ENCODE measurements at places on chromosomes 7 and 10.

DNA sequence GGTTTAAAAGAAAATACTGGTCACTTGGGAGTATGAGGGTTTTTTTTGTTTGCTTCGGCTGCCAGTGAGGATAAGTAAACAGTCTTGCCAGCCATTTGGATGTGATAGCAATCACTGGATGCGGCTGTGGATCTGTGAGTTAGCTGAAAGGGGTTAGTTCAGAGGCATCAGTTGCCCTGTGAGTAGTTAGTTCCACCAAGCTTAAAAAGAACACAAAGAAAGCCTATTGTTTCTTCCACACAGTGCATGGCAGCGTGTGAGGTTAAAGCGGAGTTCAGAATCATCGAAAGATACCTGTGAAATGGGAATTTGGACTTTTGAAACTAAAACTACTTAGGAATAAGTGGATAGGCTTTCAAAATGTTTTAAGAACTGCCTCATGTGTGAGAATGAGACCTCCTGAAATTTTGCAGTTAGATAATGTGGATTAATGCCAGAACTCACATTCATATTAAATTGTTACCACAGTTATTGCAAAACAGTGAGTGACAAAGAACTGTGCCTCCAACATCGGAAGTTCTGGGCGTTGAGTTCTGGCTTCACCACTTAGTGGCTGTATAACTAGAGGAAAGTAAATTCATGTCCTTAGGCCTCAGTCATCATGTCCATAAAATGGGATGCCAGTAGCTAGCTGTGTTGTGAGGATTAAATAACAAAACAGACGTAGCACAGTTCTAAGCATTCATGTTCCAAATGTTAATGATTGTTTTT lies 31.3 kb downstream of the KIAA1217 start:
- DNase-seq, result no peak

- DNase-seq, result no peak
Measured at GRCh38 chr7:73418113-73418703, 15.4 kb upstream of the FZD9 start.

- no peak for DNase-seq
Measured at GRCh38 chr7:12066521-12066920, 144.6 kb upstream of the TMEM106B start.

GRCh38 chr10:91271886-91272285 lies 51.4 kb downstream of the PCGF5 start:
- no peak for DNase-seq

- DNase-seq, result no peak
Measured at GRCh38 chr7:19957664-19958063, 184.2 kb upstream of the TMEM196 start.

GRCh38 chr10:79375321-79376077 lies 28.2 kb downstream of the PPIF start:
- no peak for DNase-seq

DNA sequence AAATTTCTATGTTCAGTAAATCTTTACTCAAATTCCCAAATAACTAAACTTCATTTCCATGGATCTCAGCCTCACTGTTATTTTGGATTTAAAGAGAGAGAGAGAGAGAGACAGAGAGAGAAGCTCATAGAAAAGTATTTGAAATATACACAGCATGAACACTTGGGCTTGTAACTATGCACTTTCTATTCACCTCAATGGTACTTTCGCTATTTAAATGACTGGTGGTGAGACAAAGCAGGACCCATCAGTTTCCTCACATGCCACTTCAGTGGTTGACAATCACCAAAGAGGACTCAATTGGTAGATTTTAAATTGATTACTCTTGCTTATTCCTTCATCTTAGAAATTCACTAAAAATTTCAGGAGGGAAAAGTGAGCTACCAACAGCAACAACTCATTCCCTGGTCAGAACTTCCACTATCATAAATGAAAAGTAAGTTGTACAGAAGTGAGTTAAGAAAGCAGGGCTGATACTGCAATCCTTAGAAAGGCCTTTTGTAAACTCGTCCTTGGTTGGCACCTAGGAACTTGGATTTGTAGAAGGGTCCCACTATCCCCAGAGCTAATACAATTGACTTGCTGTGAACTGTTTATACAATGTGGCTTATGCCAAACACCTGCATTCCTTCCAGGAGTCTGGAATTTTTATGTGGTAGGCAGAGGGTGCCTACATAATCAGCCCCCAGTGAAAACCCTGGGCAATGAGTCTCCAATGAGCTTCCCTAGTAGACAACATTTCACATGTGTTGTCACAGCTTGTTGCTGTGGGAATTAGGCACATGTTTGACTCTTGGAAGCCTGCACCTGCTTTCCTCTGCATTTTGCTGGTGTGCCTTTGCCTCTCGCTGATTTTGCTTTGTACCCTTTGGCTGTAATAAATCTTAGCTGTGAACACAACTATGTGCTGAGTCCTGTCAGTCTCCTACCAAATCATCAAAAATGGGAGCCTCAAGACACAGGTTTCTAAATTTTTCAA lies 10.8 kb downstream of the ERLIN1 start:
- DNase-seq, result no peak

DNA sequence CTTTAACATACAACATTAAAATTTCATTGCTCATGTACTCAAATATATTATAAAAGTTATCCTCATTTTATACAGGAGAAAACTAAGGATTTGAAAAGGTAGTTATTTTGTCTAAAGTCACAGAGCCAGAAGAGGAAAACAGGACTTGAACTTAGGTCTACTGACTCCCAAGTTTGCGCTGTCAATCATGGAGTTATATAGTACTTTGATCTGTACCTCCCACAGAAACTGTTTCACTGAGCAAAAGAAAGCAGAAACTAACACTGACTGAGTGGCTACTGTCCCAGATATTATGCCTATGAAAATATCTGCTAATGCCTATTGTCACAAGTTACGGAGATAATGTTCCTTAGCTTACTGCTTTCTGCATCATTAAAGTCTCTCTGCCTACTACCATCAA lies 329.1 kb downstream of the MAGI2 start:
- no peak for DNase-seq

- no peak for DNase-seq
Measured at GRCh38 chr7:26265499-26266075, 26.1 kb upstream of the SNX10 start.

GRCh38 chr7:37438906-37439652 lies 9.6 kb downstream of the ELMO1 start:
- DNase-seq, result no peak

- DNase-seq, result no peak
Measured at GRCh38 chr7:5541087-5541992, 117.7 kb upstream of the TNRC18 start.

- no peak for DNase-seq
Measured at GRCh38 chr7:29806995-29807841, 910 bp downstream of the WIPF3 start.

GRCh38 chr10:79219322-79219957 lies 127.8 kb upstream of the PPIF start:
- no peak for DNase-seq

- no peak for DNase-seq
Measured at GRCh38 chr10:102230264-102230860, 4.3 kb downstream of the ELOVL3 start.

DNA sequence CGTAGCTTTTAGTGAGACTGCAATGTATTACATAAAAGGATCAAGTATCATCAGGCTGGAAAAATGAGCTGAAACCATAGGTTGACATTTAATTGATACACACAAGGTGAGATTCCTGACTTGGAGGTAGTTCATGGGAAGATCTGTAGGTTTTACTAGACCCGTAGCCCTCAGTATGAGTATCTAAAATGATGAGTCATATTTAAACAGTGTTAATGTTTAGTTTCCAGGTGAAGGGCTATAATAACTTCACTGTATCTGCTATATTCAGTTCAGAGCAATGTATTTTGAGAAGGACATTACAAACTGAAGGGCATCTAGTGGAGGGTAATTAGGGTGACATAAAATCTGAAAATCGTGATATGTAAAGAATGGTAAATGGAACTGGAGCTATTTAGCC lies 35.0 kb downstream of the ENTPD1 start:
- DNase-seq, result no peak

DNA sequence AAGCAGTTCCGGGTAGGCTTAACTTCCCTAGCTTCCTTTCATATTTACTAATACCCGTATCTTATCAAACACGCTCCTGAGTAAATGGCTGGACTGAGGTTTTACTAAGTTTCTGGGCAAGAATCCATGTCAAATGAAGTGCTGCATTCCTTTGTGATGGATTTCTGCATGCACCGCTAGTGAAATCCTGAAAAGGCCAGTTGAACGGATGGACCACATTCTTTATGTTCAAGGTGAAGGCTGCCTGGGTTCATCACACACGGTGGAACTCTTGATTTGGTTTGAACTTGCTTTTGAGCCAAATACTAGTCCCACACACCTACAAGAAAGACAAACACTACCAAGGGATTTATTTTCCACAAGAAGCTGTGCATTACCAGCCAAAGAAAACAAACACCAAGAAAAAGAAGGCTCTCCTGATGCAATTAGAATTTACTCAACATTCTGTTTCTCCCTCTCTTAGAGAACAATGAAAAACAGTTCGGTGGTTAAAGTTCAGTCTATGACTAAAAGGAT lies 255.0 kb upstream of the SEMA3C start:
- no peak for DNase-seq

DNA sequence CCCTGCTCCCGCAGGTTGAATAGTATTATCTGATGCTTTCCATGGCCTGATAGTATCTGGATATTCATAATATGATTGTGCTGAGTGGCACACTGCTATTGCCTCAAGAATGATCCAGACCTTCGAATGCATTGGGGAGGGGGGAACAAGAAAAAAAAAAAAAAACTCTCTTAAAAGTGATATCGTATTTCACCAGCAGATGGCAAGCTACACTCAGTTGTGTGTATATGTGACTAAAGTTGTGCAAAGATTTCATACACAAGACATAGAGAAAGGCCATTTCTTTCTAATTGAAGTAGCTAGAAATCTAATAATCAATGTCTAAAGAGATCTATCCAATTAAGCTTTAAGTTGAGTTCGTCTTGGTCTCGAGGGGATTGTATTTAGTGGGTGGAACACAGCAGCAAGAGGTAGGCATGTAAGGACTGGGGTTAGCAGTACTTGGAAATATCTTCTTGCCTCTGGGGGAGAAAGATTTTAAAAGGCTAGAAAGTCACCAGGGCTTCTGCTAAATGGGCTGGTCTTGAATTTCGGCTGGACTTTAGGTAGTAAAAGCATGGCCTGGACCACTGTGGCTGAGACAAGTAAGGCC lies 15.3 kb downstream of the SFRP4 start:
- no peak for DNase-seq

- no peak for DNase-seq
Measured at GRCh38 chr10:72009425-72010081, 45.4 kb downstream of the CHST3 start.

DNA sequence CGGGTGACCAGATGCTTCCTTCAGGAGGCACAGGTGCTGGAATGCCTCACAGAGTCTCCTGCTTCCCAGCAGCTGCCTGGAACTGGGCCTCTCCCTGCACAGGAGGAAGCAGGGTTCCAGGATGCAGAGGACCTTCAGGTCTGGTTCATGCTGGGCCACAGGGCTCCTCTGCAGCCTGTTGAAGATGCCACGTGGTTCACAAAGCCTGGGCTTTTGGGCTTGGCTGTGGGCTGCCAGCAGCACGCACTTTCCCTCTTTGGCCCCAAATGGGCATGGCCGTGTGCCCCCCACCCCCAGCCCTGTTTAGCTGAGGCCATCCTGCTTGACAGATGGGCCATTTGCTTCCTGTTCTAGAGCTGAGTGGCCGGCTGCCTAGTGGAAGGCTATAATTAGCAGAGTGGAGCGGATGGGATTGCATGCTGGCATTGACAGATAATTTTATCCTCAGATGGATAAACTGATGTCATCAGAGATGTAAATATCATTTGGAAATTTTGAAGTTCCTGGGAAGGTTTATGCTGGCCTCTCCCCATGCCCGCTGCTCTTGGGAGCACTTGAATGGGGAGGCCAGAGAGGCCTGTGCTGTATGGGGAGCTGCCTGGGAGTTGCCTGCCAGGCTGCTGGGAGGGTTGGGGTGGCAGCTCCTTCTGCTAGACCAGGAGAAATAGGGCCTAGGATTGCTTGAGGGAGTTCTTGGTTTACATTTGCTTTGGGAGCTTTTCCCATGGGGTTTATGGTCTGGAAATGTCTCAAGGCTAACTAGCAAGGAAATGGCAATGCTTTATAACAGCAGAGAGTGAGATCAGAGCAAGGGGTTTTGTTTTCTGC lies 28.2 kb downstream of the TSPAN15 start:
- DNase-seq, result no peak

GRCh38 chr10:103842605-103843004 lies 12.8 kb downstream of the SH3PXD2A start:
- no peak for DNase-seq

GRCh38 chr7:98123365-98123696 lies 16.7 kb downstream of the LMTK2 start:
- no peak for DNase-seq

- DNase-seq, result no peak
Measured at GRCh38 chr10:127283576-127283975, 87.2 kb upstream of the INSYN2A start.

- no peak for DNase-seq
Measured at GRCh38 chr7:11648101-11648500, 183.9 kb downstream of the THSD7A start.

DNA sequence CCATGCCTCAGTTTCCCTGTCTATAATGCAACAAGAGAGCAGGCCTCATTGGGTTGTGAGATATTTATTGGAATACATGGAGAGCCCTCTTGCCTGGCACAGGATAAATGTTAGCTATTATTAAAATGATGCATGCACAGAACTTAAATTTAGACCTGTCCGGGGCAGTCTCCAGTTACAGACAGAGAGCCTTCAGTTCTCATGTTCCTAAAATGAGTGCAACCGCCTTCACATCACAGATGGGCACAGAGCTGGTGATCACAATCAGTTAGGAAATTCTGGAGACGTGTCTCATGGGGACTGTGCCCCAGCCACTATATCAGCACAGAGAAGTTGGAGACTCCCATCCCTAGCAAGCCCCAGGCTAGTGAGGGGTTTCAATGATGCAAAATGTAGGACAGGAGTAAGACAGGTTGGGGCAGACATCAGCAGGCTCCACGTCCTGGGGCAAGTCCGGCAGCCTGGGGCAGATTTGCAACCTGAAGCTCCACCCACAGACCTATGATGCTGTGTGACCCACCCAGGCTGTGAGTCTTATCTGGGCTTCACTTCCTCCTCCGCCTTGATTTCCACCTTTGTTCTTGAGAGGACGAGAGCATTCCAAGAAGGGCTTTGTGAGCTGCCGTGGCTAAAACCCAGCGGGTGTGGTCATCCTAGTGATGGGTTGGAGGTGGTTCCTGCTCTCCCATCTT lies 49.4 kb downstream of the CXCL12 start:
- DNase-seq, result no peak

DNA sequence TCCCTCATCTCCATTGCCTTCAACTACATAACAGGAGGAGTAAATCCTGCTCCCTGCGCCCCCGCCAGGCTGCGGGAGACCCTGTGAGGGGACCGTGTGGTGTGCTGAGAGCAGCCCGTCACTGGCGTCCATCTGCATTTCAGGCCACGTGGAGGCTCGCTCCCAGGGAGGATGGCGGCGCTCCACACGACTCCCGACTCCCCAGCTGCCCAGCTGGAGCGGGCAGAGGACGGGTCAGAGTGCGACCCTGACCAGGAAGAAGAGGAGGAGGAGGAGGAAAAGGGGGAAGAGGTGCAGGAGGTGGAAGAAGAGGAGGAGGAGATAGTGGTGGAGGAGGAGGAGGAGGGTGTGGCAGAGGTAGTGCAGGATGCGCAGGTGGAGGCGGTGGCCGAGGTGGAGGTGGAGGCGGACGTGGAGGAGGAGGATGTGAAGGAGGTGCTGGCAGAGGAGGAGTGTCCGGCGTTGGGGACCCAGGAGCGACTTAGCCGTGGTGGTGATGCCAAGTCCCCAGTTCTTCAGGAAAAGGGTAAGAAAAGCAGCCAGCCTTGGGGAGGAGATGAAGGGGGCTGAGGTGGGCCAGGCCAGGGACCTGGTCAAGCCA lies 5.2 kb downstream of the ZNF316 start:
- DNase-seq, result no peak

GRCh38 chr7:92754919-92755581 lies 81.3 kb downstream of the CDK6 start:
- no peak for DNase-seq

Data from stimulated activated naive CD4-positive, alpha-beta T cell (primary cell).